Progenitor cell of endocrine pancreas (in vitro differentiated cells): ENCODE measurements at places on chromosomes 13 and 19.

DNA sequence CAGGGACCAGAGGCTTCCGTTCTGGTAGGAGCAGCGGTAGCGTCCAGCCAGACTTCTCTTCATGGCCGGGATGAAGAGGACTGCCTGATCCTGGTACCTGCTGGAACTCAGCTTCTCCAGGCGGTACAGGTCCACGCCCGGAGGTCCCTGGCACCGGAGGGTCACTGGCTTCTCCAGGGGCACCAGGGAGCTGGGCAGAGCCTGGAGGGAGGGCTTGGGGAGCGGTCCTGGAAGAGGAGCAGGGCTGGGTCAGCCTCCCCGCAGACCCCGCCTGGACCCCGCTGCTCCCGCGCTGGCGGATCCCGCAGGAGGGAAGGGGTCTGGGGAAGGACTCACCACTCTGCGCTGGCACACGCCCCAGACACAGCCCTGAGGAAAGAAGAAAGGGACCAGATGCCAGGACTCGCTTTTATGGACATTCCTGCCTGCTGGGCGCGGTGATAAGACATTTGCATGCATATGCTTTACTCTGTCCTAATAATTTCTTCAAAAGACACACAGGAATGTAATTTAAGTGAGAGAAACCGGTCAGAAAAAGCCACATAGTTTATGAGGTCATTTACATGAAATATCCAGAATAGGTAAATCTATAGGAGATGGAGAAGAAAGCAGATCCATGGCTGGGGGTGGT is 5.8 kb downstream of the GP6 start:
- no peak for DNase-seq

DNA sequence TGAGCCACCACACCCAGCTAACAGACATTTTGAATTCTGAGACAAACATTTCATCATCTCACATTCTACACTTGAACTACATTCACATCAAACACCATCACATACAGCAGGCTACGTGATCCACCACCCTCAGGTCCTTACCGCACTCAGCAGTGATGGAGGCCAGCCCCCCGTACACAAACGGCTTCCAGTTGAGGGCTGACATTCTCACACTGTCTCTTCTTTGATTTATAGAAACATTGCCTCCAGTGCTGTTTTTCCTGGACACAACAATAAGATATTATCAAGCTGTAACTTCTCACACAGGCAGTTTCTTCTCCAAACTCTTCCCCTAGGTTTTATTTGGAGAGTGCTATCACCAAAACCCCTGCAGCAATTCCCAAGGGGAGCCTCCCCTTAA is 7.0 kb downstream of the SLC25A30 start:
- no peak for DNase-seq

- peak; percentile 83 for DNase-seq
Measured at GRCh38 chr13:27830010-27830409, 37.7 kb downstream of the GSX1 start.

- DNase-seq, result no peak
Measured at GRCh38 chr13:62210951-62211350, 795.3 kb upstream of the PCDH20 start.

DNA sequence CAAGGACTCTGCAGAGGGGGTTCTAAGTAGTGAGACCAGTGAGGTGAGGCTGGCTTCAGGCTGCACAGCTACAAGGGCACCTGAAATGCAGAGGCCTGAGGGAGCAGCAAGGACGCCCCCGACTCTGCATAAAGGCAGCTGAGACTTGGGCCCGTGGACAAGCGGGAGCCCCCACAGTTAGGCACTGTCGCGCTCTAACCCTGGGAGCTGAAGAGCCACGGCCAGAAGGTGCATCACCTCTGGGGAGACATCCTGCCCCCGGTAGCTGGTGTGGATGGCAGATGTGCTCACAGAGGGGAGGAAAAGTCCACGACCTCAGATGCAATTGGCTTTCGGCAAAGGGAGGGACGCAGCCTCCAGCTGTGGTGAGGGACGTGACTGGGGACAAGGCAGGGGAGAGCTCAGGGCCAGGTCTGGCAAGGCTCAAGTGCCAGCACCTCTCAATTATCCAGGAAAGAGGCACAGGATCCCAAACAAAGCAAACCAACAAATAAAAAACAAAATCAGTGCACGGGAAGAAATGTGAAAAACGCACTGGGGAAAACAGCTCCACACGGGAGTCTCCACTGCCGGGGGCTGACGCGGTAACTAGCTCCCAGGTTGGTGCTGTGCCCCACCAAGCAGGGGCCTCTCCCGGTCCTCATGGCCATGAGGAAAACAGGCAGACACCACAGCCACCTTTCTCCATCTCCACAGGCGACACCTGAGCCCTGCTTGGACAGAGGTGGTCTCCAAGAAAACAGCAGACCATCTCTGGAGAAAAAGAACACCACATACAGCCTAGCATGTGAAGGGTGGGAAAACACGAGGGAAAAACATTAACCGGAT is 23.0 kb upstream of the PLPP2 start:
- no peak for DNase-seq

- DNase-seq, result no peak
Measured at GRCh38 chr19:23460656-23461055, 65.4 kb upstream of the ZNF91 start.
